Activated naive CD8-positive, alpha-beta T cell treated with anti-CD3 and anti-CD28 coated beads for 36 hours (primary cell): ENCODE measurements at places on chromosomes 13 and 19. TPM values are rescaled to one million over a fixed set of nuclear protein-coding genes. Genes with fewer than 3 reads are reported as not detected.
A peak's percentile ranks its signal among the peaks of the same experiment; 100 is the strongest.

The RFPL4AL1 gene
- not detected for total RNA-seq

The NKPD1 gene
- 0.24 TPM for total RNA-seq

The ZNF723 gene
- total RNA-seq = 0.14 TPM

The IZUMO2 gene
- not detected for total RNA-seq

The ALKBH7 gene
- 29.6 TPM for total RNA-seq

The ALG5 gene
- 41.6 TPM for total RNA-seq

GRCh38 chr19:32442650-32443049 lies 37.1 kb downstream of the DPY19L3 start:
- H3K27ac ChIP-seq = no peak overlapping the region
- no peaks in the 10 kb centered on the region for H3K4me1 ChIP-seq
- no peak overlapping the region for H3K4me3 ChIP-seq
- peaks cover 15% of the 10 kb centered on the region for H3K36me3 ChIP-seq
- DNase-seq = no peak

GRCh38 chr13:98488736-98489135 lies 88.2 kb downstream of the STK24 start:
- peak overlapping the region; percentile 22 for H3K27ac ChIP-seq
- peaks cover 12% of the 10 kb centered on the region for H3K36me3 ChIP-seq
- DNase-seq = no peak
- H3K4me1 ChIP-seq = peaks cover 76% of the 10 kb centered on the region

DNA sequence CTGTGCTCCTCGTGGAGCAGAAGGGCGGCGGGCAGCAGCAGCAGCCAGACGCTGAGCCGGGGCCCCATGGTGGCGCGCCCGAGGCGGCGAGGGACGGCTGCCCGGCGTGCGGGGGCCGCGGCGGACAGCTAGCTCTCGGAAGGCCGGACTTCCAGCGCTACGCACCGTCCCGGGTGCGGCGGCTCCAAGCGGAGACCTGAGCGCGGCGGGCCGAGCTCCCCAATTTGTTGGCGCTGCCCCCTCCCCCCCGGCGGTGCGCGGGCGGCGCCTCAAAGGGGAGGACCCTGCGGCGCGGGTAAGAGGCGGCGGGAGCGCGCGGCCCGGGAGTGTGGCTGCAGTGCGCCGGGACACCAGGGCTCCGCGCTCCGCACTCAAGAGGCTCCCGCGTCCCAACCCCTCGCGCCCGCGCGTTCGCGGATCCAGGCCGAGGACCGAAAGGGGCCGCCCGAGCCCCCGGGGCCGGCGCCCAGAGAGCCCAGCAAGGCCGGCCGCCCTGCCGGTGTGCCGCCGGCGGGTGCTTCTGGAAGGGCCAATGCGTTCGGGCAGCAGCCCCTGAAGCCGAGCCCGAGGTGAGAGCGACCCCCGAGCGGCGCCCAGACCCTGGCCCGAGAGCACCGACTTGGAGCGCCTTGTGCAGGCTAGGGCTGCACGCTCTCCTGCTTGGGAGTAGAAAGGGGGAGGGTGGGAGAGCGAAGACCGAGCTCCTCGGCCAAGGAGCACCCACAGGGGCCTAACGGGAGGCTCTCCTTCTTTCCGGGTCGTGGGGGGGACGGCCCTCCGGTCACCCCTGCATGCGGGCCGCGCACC lies at the start of the genes COL4A1 and COL4A2:
Gene COL4A1 (minus strand): TSS at position 198 of the 807 bp plus-strand sequence. CDS start 130 bp downstream, at position 68.
Gene COL4A2 (plus strand): TSS at position 325 of the 807 bp plus-strand sequence. CDS start 620 bp downstream, outside the sequence.
- no peak for DNase-seq
- peaks cover 90% of the 10 kb centered on the region for H3K27me3 ChIP-seq
- H3K27ac ChIP-seq = no peak within 1 kb of the TSS

GRCh38 chr19:32178956-32179355 lies 166.5 kb upstream of the ZNF507 start:
- H3K27me3 ChIP-seq = no peaks in the 10 kb centered on the region
- H3K4me3 ChIP-seq = no peak overlapping the region
- DNase-seq = no peak
- H3K4me1 ChIP-seq = no peaks in the 10 kb centered on the region
- no peak overlapping the region for H3K27ac ChIP-seq

DNA sequence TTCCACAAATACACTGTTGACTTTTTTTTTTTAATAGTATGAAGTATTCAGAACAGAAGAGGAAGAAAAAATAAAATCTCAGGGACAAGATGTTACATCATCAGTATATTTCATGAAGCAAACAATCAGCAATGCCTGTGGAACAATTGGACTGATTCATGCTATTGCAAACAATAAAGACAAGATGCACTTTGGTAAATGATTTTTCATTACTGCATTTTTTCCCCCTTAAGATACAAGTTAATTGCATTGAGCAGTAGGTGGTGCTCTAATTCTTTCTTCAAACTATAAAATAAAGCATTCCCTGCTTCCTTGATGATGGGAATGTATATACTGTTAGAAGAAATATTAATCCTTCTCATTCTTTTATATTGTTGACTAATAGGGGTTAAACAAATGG lies 17.1 kb downstream of the UCHL3 start:
- no peak overlapping the region for H3K27ac ChIP-seq
- H3K4me3 ChIP-seq = no peak overlapping the region
- no peak for DNase-seq
- no peaks in the 10 kb centered on the region for H3K27me3 ChIP-seq

- H3K36me3 ChIP-seq = peaks cover 8% of the 10 kb centered on the region
- no peak overlapping the region for H3K27ac ChIP-seq
- peaks cover 4% of the 10 kb centered on the region for H3K4me1 ChIP-seq
- H3K27me3 ChIP-seq = peaks cover under 1% of the 10 kb centered on the region
- DNase-seq = peak; percentile 72
- H3K4me3 ChIP-seq = no peak overlapping the region
Measured at GRCh38 chr19:991174-991931, 7.2 kb downstream of the WDR18 start.

GRCh38 chr19:37979547-37980082 lies 72.6 kb downstream of the SIPA1L3 start:
- no peak overlapping the region for H3K27ac ChIP-seq
- DNase-seq = no peak
- peaks cover 5% of the 10 kb centered on the region for H3K36me3 ChIP-seq
- H3K4me1 ChIP-seq = peaks cover 8% of the 10 kb centered on the region
- no peaks in the 10 kb centered on the region for H3K27me3 ChIP-seq

DNA sequence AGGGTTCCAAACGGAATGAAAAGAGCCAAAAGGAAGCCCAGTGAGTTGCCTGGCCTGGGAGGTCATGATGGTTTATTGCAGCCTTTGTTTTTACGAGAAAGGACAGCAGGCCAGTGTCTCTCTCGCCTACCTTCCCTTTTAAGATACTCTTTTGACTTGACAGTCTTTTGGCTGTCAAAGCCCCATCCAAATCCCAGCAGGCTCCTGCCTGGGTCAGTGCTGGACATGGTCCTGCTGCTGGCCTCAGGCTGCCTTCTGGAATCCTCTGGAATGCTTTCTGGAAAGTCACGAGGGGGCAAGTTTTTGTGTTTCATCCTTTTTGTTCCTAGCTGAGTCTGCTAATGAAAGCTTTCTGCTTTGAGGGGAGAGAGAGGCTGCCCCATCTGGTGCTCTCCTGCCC lies 444.8 kb downstream of the OLFM4 start:
- H3K27me3 ChIP-seq = no peaks in the 10 kb centered on the region
- no peaks in the 10 kb centered on the region for H3K36me3 ChIP-seq
- H3K4me3 ChIP-seq = no peak overlapping the region
- H3K4me1 ChIP-seq = no peaks in the 10 kb centered on the region

- peaks cover 19% of the 10 kb centered on the region for H3K27me3 ChIP-seq
- H3K4me1 ChIP-seq = peaks cover 6% of the 10 kb centered on the region
- DNase-seq = no peak
- H3K4me3 ChIP-seq = no peak overlapping the region
Measured at GRCh38 chr13:51068501-51068900, 42.6 kb downstream of the C13orf42 start.

DNA sequence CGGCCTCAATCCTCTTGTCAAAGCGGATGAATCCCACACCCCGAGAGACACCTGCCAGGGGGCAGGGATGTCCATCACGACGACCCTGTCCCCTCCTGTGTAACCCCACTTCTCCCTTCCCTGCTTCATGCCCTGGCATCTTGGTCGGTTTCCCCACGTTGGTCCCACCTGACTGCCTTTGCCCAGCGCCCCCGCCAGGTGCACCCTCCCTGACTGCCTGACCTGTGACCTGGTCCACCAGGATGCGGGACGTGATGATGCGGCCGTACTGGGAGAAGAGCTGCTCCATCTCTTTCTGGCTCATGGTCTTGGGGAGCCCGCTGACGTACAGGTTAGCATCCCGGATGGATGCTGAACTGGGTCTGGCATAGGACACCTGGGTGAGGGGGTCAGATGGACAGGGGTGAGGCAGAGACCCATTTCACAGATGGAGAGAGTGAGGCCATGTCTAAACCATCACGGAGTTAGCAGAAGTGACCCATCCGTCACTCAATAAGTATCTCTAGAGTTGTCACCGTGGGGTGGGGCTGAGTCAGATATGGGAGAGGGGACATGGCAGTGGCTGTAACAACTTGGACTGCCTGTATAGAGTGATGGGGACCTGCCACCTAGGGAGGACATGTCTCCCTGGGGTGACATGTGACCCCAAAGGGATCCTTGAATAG lies 22.5 kb downstream of the ELAVL3 start:
- H3K36me3 ChIP-seq = no peaks in the 10 kb centered on the region
- no peaks in the 10 kb centered on the region for H3K4me1 ChIP-seq
- peaks cover 21% of the 10 kb centered on the region for H3K27me3 ChIP-seq
- H3K27ac ChIP-seq = no peak overlapping the region
- H3K4me3 ChIP-seq = no peak overlapping the region

- H3K4me3 ChIP-seq = peak overlapping the region; percentile 82
- DNase-seq = peak; percentile 68
- peak overlapping the region; percentile 89 for H3K27ac ChIP-seq
- H3K36me3 ChIP-seq = peaks cover 21% of the 10 kb centered on the region
- H3K4me1 ChIP-seq = peaks cover 31% of the 10 kb centered on the region
Measured at GRCh38 chr19:3061182-3062161, 823 bp downstream of the TLE5 start.
